ENCODE measurements at places on chromosomes 5 and 9. TPM values are rescaled to one million over a fixed set of nuclear protein-coding genes. Genes with fewer than 3 reads are reported as not detected.
A peak's percentile ranks its signal among the peaks of the same experiment; 100 is the strongest.

- no peaks in the 10 kb centered on the region for H3K36me3 ChIP-seq
- DNase-seq: peak; percentile 81
- no peaks in the 10 kb centered on the region for H3K4me1 ChIP-seq
- no peak overlapping the region for H3K27ac ChIP-seq
- no peak overlapping the region for H3K4me3 ChIP-seq
- H3K27me3 ChIP-seq: no peaks in the 10 kb centered on the region
Measured at GRCh38 chr9:11149065-11149464, 536.3 kb upstream of the PTPRD start.

PLPP7 gene
- 2.4 TPM for total RNA-seq

SV2C gene
- 0.02 TPM for total RNA-seq

- H3K27ac ChIP-seq: no peak overlapping the region
- no peaks in the 10 kb centered on the region for H3K4me1 ChIP-seq
- peaks cover 78% of the 10 kb centered on the region for H3K36me3 ChIP-seq
- no peak overlapping the region for H3K4me3 ChIP-seq
- DNase-seq: no peak
Measured at GRCh38 chr9:134043531-134043988, 18.3 kb downstream of the BRD3OS start.

OR13C5 gene
- not detected for total RNA-seq

DNA sequence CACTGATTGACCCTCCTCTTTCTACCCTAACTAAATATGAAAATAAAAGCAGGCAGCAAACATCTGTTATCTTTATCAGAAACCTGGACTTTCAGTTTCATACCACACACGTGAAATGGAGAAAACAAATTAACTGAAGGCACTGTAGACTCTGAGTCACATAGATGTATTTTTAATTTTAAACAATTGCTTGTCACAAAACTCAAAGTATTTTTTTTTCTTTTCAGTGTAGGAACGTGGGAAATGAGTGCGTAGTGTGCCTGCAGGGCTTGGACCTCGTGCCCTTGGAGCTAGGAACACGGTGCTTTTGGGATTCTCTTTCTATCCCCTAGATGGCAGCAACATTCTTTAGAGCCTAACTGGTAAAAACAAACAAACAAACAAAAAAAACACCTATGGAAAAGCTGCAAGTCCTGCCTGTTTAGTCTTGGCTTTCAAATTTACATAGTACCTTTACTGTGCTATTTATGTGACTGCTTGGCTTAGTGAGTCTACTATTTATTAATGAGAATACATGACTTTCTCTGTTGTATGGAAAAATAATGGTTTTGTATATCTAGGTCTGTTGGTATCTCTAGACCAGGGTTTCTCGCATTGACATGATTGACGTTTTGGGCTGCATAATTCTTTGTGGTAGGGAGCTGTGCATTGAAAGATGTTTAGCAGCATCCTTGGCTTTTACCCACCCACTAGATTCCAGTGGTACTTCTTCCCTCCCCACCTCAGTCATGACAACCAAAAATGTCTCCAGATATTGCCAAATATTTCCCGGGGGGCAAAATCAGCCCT lies 16.8 kb upstream of the ACTBL2 start:
- no peaks in the 10 kb centered on the region for H3K27me3 ChIP-seq
- no peaks in the 10 kb centered on the region for H3K4me1 ChIP-seq
- H3K4me3 ChIP-seq: no peak overlapping the region
- no peaks in the 10 kb centered on the region for H3K36me3 ChIP-seq

GRCh38 chr9:131298341-131298740 lies 8.8 kb downstream of the PLPP7 start:
- no peaks in the 10 kb centered on the region for H3K27me3 ChIP-seq
- no peak overlapping the region for H3K4me3 ChIP-seq
- no peak for DNase-seq
- no peak overlapping the region for H3K27ac ChIP-seq
- H3K4me1 ChIP-seq: no peaks in the 10 kb centered on the region
- no peaks in the 10 kb centered on the region for H3K36me3 ChIP-seq

DNA sequence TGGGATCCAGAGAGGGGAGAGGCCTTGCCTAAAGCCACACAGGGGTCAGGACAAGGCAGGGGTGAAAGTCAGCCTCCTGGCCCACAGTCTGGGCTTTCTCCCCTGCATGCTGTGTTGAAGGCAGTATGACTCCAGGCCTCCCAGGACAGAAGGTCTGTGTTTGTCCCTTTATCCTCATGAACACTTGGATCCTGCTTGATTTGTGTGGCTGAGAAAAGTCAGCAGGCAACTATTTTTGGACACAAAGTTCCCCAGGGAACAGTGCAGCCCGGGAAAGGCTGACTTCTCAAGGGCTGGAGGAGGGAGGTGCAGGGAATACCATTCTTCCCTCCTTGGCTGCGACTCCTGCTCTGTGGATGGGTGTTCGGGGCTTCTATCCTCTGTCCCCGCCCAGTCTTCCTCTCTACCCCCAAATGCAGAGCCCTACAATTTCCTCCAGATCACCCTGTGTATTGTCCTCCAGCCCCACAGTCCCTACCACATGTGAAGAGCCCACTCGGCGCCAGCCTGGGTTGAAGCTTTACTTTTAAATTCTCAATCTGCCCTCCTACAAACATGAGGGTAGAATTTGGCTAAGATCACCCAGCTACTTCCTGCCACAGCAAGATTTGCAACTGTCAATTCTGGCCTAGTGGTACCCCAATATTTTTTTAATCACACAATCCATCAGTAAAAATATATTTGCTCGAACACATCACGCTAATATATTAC lies 4.1 kb downstream of the AKNA start:
- DNase-seq: no peak
- peaks cover 4% of the 10 kb centered on the region for H3K4me1 ChIP-seq
- H3K27me3 ChIP-seq: no peaks in the 10 kb centered on the region
- no peak overlapping the region for H3K27ac ChIP-seq
- peaks cover 8% of the 10 kb centered on the region for H3K36me3 ChIP-seq

GCNT4 gene
- total RNA-seq: 0.63 TPM

PAX5 gene
- total RNA-seq: 0.75 TPM

RIGI gene
- total RNA-seq: 4.1 TPM

- DNase-seq: no peak
- H3K36me3 ChIP-seq: 0 out of 3 replicates have a peak, but pooled peaks cover under 1% of the 10 kb centered on the region
- H3K4me3 ChIP-seq: no peak overlapping the region
- H3K27me3 ChIP-seq: no peaks in the 10 kb centered on the region
- no peaks in the 10 kb centered on the region for H3K4me1 ChIP-seq
Measured at GRCh38 chr5:5751987-5752386, 329.5 kb downstream of the ICE1 start.

- H3K36me3 ChIP-seq: no peaks in the 10 kb centered on the region
- DNase-seq: no peak
- no peaks in the 10 kb centered on the region for H3K27me3 ChIP-seq
- H3K27ac ChIP-seq: no peak overlapping the region
- no peaks in the 10 kb centered on the region for H3K4me1 ChIP-seq
Measured at GRCh38 chr5:136750224-136750862, 385.0 kb upstream of the TRPC7 start.

GRCh38 chr9:120820095-120820494 lies 22.6 kb downstream of the PSMD5 start:
- no peak overlapping the region for H3K4me3 ChIP-seq
- no peak overlapping the region for H3K27ac ChIP-seq
- H3K4me1 ChIP-seq: no peaks in the 10 kb centered on the region
- H3K36me3 ChIP-seq: peaks cover 85% of the 10 kb centered on the region
- DNase-seq: no peak
- H3K27me3 ChIP-seq: no peaks in the 10 kb centered on the region

PTBP3 gene
- total RNA-seq: 93.1 TPM

TNFSF15 gene
- not detected for total RNA-seq

IL13 gene
- total RNA-seq: not detected

DNA sequence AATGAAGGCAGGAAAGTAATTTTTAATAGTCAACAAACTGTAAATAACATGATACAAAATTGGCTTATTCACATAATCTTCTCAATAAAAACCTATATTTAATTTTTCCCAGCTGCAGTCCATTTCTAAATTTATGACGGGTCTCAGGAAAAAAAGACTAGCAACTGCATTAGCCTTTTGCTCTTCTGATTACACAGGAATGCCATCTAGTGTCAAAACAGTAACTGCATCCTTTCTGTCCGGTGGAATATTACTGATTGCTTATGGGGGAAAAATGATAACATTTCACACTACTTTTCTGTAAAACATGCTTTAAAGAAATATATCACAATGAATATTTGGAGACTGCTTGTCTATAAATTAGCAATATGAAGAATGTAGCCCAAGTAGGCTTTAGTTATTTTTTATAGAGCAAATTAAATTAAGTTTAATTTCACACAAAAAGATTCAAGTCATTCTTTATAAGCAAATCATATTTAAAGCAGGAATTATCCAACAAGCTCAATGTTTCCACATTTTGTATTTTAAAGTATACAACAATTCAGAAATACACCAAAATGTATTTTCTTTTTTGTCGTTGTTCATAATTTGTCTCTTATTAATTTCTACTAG lies 534.7 kb downstream of the CDH10 start:
- H3K36me3 ChIP-seq: no peaks in the 10 kb centered on the region
- no peak overlapping the region for H3K4me3 ChIP-seq
- H3K27ac ChIP-seq: no peak overlapping the region
- no peaks in the 10 kb centered on the region for H3K27me3 ChIP-seq
- H3K4me1 ChIP-seq: no peaks in the 10 kb centered on the region

GRCh38 chr5:146185161-146185560 lies 2.7 kb upstream of the LARS1 start:
- H3K4me3 ChIP-seq: peak overlapping the region; percentile 16
- H3K36me3 ChIP-seq: peaks cover 18% of the 10 kb centered on the region
- no peaks in the 10 kb centered on the region for H3K27me3 ChIP-seq
- DNase-seq: no peak
- no peak overlapping the region for H3K27ac ChIP-seq

DNA sequence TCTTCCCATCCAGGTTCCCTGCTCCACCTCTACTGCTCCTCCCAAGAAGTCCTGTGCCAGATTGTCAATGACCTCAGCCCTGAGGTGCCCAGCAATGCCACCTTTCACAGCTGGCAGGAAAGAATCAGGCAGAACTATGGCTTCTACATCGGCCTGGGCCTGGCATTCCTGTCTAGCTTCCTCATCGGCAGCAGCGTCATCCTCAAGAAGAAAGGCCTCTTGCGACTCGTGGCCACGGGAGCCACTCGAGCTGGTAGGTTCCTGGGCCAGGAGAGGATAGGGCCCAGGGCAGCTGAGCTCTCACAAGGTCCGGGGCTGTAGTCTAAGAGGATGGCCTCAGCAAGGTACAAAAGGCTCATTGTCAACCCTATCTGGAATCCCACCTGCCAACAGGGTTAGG lies 3.1 kb downstream of the NIPAL4 start:
- no peak overlapping the region for H3K27ac ChIP-seq
- peaks cover 16% of the 10 kb centered on the region for H3K27me3 ChIP-seq
- H3K36me3 ChIP-seq: no peaks in the 10 kb centered on the region

DNA sequence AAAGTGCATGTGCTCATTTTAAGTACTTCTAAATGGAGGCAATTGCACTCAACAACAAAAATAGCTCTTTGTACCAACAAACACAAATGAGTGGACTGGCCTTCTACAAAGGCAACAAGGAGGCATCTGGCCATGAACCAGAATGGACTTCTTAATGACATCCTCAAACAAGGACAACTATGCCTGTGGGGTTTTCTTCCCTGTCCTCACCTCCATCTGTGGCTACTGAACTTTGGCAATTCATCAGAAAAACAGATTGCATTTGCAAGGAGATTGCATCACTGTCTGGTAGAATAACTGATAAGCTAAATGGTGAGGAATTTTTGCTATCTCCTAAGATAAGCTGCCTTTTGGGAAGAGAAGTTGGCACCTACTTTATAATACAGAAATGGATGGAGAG lies 447.3 kb upstream of the CCNG1 start:
- H3K36me3 ChIP-seq: no peaks in the 10 kb centered on the region
- no peaks in the 10 kb centered on the region for H3K27me3 ChIP-seq
- H3K4me3 ChIP-seq: no peak overlapping the region
- DNase-seq: no peak
- H3K27ac ChIP-seq: no peak overlapping the region

GRCh38 chr5:60325870-60326269 lies 374.1 kb downstream of the DEPDC1B start:
- H3K27me3 ChIP-seq: no peaks in the 10 kb centered on the region
- peaks cover 28% of the 10 kb centered on the region for H3K36me3 ChIP-seq
- H3K4me1 ChIP-seq: no peaks in the 10 kb centered on the region
- H3K4me3 ChIP-seq: no peak overlapping the region
- no peak for DNase-seq

- H3K4me3 ChIP-seq: no peak overlapping the region
- no peaks in the 10 kb centered on the region for H3K27me3 ChIP-seq
- H3K36me3 ChIP-seq: no peaks in the 10 kb centered on the region
- H3K27ac ChIP-seq: no peak overlapping the region
- no peaks in the 10 kb centered on the region for H3K4me1 ChIP-seq
Measured at GRCh38 chr5:35213608-35214007, 16.7 kb downstream of the PRLR start.

DNA sequence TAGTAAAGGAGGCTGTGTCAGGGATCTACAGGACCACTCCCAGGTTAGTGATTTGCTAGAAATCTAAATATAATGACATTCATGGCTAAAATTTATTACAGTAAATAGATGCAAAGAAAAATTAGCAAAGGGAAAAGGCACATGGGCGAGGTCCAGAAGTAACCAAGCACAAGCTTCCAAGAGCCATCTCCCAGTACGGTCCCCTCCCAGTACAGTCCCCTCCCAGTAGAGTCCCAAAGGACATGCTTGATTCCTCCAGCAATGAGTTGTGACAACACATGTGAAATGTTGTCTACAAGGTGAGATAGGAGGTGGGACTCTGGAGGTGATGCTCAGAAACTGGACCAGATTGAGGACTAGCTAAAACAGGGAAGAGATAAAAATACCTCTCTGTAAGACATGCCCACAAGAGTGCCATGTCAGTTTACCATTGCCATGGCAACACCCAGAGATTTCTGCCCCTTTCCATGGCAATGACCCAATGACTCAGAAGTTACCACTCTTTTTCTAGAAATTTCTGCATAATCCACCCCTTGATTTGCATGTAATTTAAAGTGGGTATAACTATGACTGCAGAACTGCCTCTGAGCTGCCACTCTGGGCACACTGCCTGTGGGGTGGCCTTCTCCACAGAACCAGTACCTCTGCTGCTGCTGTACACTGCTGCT lies 27.9 kb upstream of the CEMIP2 start:
- DNase-seq: no peak
- no peaks in the 10 kb centered on the region for H3K27me3 ChIP-seq
- H3K27ac ChIP-seq: no peak overlapping the region
- no peaks in the 10 kb centered on the region for H3K36me3 ChIP-seq
- no peaks in the 10 kb centered on the region for H3K4me1 ChIP-seq
- no peak overlapping the region for H3K4me3 ChIP-seq

GRCh38 chr5:160743027-160743426 lies 109.0 kb downstream of the ATP10B start:
- no peaks in the 10 kb centered on the region for H3K36me3 ChIP-seq
- H3K27ac ChIP-seq: no peak overlapping the region
- H3K27me3 ChIP-seq: no peaks in the 10 kb centered on the region
- H3K4me3 ChIP-seq: no peak overlapping the region
- no peak for DNase-seq

PDZD2 gene
- 9.9 TPM for total RNA-seq

GRCh38 chr9:20043035-20043434 lies 254.2 kb upstream of the SLC24A2 start:
- no peak for DNase-seq
- H3K4me3 ChIP-seq: no peak overlapping the region
- no peaks in the 10 kb centered on the region for H3K27me3 ChIP-seq
- H3K4me1 ChIP-seq: peaks cover 4% of the 10 kb centered on the region
- H3K36me3 ChIP-seq: no peaks in the 10 kb centered on the region
- no peak overlapping the region for H3K27ac ChIP-seq

GRCh38 chr5:157390551-157391297 lies 69.3 kb upstream of the NIPAL4 start:
- peaks cover 36% of the 10 kb centered on the region for H3K36me3 ChIP-seq
- no peak overlapping the region for H3K4me3 ChIP-seq
- H3K4me1 ChIP-seq: no peaks in the 10 kb centered on the region
- no peak overlapping the region for H3K27ac ChIP-seq

LVRN gene
- total RNA-seq: 0.09 TPM

Data from H9 (cell line).